ENCODE measurements at places on chromosomes 6 and 20.

DNA sequence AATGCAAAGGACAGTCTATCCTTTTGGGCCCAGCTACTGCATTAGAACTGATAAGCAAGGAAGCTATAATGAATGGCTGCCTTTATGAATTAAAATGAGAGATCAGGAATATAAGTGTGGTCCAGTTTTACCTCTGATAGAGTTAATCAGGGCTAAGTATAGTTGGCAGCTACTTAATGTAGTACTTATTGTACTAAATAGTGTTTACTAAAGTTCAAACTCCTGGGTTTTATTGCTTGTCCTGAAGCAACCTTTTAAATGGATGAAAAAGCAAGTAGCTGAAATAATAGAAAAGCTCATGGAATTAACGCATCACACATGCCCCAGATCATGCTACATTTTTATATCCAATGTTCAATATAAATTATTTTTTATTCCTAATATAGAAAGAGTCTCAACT lies 5.3 kb downstream of the TRMT11 start:
- DNase-seq: no peak

DNA sequence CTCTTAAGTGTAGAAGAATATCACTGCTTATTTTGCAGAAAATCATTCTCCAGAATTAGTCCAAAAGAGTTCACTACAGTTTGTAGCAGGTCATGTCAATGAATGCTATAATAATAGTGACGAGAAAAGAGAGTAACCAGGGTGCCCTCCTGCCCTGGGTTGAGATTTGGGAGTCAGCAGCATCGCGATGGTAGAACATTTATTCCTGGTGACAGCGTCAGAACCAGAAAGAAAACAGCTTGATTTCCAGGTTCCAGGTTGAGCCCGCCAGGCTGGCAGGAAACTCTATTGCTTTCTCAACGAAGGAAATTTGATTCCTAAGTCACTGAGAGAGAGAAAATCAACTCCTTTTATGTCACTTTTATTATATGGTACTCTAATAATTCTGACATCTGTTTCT lies 550.3 kb downstream of the QKI start:
- no peak for DNase-seq

DNA sequence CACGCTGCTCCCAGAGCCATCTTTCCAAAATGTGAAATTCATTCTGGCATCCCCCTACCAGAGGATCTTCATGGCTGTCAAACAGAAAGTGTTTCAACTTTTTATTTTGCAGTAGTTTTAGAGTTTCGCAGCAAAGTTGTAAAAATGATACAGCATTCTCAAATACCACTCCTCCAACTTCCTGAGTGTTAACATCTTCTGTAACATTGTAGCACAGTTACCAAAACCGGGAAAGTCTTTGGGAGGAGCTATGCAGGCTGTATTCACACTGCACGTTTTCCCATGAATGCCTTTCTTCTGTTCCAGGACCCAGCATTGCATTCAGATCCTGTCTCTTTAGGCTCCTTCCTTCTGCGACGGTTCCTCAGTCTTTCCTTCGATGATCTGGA lies 30.1 kb downstream of the CDYL start:
- no peak for DNase-seq

DNA sequence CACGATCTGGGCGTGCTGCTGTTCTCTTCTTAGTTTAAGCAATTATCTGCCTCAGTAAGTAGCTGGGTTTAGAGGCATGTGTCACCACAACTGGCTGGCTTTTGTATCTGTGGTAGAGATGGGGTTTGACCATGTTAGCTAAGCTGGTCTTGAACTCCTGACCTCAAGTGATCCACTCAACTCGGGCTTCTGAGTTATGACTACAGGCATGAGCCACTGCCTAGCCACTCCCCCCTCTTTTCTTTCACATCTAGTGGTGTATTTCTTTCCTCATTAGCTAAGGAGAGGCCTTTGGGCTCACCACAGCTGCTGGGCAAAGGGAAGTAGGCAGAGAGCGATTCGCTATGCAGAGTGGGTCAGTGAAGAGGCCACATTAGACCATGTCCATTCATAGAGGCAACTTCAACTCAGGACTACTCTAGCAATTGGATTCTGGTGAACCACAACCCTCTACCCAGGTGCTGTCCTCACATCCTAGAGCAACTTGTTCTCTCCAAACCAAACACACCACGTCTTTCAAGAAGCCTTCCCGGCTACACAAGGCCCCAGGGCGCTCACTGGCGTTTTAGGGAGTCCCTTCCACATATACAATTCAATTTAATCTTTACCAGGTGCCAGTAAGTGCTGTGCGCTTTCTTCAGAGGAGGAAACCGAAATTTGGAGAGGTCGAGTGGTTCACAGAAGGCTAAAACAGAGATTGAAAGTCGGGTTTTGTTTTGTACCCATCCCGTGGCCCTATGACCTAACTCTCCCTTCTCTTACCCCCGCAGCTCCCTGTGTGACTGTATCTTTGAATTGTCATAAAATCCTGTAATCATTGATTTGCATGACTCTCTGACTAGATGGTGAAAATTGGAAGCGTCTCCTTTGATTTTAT lies 26.5 kb upstream of the GFOD1 start:
- no peak for DNase-seq

DNA sequence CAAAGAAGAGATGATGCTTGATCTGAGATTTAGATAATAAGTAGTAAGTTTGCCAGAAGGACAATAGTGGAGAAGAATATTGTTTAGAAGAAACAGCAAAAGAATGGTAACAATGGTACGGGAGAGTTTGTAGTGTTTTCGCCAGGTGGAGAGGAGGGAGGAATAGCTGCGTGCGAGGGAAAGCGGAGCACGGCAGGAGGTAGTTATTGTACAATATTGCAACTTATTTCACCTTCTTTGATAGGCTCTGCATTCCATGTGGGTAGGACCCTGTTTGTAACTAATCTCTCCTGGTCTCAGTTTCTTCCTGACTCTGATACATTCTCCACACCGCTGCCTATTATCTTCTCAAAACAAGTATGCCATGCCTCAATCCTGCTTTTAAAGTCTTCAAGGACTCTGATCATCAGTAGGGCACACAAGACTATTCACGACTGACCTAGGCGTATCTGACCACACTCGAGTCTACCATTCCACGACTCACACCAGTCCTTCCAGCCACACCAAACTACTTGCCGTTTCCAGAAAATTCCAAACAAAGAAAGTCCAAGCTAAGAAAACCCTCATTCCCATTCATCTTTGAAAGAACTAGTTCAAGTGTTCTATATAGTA lies 1.1 kb downstream of the PPIL4 start:
- DNase-seq: no peak

DNA sequence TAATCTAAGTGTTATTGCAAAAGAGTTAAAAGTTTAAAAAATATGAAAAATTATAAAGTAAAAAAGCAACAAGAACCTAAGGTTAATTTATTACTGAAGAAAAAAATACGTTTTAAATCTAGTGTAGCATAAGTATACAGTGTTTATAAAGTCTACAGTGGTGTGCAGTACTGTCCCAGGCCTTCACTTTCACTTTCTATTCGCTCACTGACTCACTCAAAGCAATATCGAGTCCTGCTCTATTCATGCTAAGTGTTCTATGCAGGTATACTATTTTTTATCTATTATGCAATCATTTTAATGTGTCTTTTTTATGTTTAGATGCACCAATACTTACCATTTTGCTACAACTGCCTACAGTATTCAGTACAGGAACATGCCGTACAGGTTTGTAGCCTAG lies 113.0 kb downstream of the MANEA start:
- DNase-seq: no peak
